ENCODE measurements at places on chromosomes 6 and 20.
A peak's percentile ranks its signal among the peaks of the same experiment; 100 is the strongest.

- no peak for DNase-seq
These were observed 120.1 kb upstream of the PTPN1 start for GRCh38 chr20:50389808-50390684.

GRCh38 chr20:44858606-44859360 is 26.7 kb upstream of the YWHAB start:
- DNase-seq = no peak

DNA sequence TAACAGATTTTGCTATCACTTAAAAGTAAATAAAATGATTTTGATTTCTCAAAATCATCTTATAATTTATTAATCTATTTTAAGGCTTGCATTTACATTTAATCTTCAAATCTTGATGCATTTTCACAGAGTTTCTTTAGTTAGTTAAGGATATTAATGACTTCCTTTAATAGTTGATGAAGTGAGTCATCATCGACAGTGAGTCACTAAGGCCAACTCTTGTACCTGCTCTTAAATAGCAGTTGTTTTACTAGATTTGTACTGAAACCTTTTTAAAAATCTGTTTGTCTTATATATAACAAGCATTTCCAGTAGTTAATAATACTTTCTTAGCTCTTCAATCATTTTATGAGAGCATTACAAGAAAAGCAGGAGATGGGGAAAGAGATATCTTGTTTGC is 191.7 kb downstream of the ESR1 start:
- no peak for DNase-seq

- no peak for DNase-seq
These were observed 147.2 kb upstream of the SNX9 start for GRCh38 chr6:157675831-157676230.

DNA sequence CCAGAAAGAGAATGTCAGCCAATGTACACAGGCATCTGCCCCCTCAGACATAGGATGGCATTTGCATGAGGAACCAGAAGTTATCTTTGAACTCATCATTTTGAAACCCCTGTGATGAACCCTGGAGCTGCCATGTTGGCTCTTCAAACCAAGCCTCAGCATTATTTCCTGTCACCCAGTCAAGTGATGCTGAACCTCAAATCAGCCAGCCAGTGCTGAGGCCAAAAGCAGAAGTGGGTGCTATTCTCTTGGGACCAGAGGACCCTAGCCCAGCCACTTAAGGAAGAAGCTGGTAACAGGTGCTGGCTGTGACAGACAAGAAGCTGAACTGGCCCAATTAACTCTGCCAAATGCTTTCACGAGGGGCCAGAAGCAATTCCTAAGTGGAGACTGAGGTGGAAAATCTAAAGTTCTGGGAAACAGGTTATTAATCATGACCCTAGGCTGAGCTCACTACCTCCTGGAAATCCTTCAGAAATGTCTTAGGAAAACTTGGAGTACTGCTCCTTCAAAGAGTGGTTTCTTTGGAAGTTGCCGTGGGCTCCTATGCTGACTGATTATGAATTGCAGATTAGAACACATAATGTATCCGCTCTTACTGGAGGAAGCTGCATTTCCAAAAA is 4.0 kb downstream of the PKIG start:
- DNase-seq = no peak

GRCh38 chr6:33732817-33733708 is 13.6 kb downstream of the IP6K3 start:
- no peak for DNase-seq

DNA sequence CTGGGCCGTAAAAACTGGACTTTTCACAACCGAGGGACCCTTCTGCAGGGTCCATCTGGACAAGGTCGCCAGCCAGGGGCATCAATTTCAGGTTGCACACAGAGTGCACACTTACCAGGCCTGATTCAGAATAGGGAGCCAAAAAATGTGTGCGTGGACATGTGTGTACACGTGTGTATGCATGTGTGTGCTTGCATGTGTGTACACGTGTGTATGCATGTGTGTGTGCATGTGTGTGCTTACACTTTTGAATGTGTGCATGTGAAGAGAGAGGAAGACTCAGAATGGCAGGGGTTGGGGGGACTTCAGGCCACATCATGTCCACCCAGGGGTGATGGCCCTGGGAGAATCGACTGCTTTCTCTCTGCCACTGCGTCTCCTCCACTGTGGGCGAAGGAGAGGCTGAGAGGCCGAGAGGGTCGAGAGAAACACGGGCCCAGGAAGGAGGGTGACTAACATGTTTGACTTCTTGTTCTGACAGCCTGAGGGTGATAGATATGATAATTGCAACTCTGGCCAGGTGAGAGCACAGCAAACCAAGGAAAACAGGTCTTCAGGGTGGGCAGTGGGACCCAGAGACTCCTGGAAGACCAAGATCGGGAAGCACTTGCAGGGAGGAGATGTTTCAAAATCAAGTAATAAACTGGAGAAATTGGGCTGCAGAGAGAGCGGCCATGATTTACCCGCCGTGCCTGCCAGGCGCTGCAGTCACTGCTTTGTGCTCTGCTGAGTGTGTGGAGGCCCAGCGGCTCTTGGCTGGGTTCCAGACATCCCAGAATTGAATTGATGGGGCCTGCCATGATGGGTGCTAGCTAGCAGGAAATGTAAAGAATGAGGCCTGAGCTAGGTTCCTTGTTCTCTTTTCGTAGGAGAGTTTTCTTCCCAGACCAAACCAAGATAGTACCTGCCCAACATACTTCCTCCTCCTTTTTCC is 310.8 kb downstream of the QKI start:
- no peak for DNase-seq

DNA sequence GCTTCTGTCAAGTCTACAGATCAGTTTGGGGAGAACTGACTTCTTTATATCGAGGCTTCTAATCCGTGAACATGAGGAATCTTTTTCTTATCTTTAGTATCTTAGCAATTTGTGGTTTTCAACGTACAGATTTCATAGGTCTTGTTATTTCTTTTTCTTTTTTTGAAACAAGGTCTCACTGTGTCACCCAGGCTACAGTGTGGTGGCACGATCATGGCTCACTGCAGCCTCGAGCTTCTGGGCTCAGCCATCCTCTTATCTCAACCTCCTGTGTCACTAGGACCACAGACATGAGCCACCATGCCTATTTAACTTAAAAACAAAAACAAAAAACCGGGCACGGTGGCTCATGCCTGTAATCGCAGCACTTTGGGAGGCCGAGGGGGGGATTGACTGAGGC is 29.3 kb downstream of the DNAJC5 start:
- no peak for DNase-seq

- no peak for DNase-seq
These were observed 53.8 kb upstream of the FOXP4 start for GRCh38 chr6:41492261-41492891.

- DNase-seq = no peak
These were observed 40.4 kb downstream of the GCLC start for GRCh38 chr6:53504512-53504911.

DNA sequence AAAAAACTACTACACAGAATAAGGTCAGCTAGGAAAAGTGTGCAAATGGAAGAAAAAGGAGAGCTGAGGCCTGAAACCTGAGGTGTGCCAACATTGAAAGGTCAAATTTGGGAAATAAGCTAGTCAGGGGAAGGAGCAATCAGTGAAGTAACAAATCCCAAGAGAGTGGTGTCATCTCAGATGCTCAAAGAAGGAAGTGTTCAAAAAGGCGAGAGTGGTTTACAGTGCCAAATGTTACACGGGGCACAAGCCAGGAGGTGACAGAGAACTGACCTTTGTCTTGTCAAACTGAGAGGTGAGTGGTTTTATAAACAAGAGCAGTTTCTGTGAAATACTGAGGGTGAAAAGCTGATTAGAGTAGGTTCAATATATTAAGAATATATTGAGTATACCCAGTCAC is 83.0 kb upstream of the TCF21 start:
- no peak for DNase-seq

GRCh38 chr6:123811378-123811777 is 7.7 kb downstream of the NKAIN2 start:
- DNase-seq = no peak

GRCh38 chr20:1338096-1338495 is 9.2 kb upstream of the SDCBP2 start:
- no peak for DNase-seq

- no peak for DNase-seq
These were observed 659.4 kb downstream of the TENT5A start for GRCh38 chr6:81093051-81093450.

DNA sequence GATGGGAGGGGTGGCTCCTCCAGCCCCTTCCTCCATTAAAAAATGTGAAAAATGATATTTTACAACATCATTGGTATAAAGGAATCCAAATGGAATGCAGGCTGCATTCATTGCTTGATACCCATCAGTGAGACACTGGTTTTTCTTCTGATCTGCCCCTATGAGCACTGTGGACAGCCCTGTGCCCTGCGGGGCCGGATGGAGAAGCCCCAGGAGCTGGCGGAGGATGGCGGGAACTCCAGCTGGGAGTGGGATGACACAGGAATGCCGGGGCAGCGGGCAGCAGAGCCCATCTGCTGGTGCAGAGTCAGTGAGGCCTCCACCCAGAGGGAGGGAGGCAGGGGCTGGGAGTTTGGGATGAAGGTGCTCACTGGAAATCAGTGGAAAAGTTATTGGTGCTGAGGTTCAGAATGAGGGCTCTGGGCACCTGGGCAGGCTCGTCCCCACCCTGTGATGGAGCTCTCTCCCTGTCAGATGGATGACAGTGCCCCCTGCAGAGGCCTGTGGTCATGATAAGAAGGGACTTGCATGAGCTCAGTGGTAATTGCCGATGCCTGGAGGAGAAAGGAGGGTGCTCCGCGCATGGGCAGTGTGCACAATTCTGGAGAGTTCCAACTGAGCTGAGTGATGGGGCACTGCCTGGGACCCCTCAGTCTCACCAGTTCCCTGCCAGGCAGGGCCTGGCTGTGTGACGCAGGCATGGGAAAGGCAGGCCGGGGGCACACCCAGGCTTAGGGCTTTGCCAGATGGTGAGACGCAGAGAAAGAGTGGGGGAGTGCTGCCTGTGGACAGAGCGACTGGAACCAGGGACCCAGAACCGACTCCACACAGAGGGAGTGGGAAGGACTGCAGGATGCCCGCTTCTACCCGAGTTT is 23.2 kb downstream of the CTCFL start:
- no peak for DNase-seq

DNA sequence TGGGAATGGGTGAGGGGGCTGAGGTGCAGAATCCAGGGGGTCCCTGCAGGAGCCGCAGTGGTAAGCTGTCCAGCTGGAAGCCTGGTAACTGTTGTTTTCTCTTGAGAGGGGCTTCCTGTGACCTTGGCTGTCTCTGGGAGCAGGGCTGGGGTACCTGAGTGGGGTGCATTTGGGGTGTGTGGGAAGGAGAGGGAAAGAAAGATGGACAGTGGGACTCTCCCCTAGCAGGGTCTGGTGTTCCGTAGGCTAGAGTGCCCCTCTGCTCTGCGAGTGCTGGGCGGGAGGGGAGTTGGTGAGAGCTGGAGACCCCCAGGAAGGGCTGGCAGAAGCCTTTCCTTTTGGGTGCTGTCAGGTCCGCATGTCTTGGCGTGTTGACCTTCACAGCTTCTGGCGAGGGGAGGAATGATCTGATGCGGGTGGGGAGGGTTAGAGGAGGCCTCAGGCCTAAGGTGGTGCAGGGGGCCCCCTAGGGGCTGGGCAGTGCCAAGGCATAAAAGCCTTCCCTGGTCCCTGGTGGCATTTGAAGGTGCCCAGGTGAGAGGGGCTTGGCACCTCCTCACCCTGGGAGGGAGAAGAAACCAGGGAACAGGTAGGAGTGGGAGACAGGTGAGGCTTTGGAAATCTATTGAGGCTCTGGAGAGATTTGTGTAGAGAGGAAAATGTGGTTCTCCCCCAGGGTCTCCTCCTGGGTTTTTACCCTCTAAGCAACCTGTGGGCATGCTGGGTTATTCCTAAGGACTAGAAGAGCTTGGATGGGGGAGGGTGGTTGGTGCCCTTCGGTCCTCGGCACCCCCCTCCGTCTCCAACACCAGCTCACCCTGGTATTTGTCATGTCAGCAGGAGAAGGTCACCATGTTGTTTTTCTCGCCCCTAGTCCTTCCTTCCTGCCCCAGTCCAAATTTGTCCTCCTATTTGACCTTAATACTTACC is 3.3 kb downstream of the VEGFA start:
- DNase-seq = peak; percentile 61

DNA sequence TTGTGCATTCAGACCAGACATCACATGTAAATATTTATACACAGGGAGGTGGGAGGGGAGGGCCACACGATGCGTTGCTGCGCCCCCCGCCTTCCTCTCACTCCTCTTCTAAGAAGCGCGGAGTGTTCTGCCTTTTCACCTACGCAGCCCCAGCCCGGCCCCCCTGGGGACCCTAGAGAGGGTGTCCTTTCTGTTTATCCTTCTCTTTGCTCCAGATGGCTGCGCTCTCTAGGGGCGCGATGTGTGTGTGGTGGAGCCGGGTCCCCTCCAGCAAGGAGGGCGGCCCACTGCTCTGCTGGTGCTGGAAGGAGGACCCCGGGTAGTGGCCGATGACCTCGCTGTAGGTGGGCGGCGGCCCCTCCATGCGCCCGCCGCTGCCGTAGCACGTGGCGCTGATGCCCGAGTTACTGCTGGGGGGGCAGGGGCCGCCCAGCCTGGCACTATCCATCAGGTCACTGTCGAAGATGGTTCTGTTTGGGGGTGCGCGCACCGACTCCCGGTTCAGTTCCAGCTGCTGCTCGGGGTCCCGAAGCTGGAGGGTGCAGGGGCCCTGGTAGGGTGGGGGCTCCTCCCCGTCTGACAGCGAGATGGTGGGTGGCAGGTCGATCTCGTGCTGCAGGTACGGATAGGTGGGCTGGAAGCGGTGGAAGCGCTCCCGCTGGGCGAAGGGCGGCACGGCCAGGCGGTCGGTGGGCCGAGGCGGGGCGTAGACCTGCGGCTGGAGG is 31.8 kb upstream of the ZBP1 start:
- no peak for DNase-seq

- peak; percentile 38 for DNase-seq
These were observed 29.2 kb upstream of the SDCBP2 start for GRCh38 chr20:1357921-1358671.

DNA sequence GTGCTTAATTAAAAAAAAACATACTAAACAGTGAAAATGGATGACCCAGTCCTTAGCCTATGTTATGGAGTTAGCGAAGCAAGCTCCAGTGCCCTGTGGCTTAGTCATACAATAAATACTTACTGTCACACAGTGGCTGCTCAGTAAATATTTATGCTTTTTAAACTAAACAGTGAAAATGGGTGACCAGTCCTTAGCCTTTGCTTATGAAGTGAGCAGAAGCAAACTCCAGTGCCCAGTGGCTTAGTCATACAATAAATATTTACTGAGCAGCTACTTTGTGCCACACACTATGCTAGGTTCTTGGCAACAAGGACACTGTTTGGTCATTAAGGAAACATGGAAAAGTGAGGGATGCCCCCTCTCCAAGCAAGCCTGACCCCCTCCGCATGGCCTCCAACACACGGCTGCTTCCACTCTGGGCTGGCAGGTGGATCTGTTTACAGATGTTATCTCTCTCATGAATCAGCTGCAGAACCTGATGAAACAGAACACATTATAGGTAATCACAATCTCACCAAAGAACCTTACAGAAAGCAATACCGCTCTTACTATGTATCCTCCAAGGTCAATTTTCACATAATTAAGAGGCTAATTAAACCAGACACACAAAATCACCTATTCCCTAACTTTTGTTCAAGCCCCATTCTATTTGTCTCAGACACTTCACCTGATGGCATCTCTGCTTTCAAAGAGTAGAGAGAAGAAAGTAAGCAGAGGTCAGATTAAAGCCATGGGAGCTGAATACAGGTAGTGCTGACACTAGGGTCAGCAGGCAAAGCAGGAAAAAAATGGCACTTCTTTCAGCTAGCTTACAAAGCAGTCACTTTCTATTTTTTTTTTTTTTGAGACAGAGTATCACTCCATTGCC is 27.3 kb downstream of the CDK5RAP1 start:
- no peak for DNase-seq

GRCh38 chr6:150058231-150058792 is 10.6 kb downstream of the ULBP3 start:
- DNase-seq = no peak

Data from activated naive CD4-positive, alpha-beta T cell treated with Interleukin-2 at 50 U/mL for 16 hours (primary cell).